ENCODE measurements at places on chromosomes 2 and 18.

- no peak for DNase-seq
Measured at GRCh38 chr2:128379021-128380015, 60.6 kb upstream of the HS6ST1 start.

GRCh38 chr18:3074087-3074486 is 61.1 kb upstream of the LPIN2 start:
- no peak for DNase-seq

DNA sequence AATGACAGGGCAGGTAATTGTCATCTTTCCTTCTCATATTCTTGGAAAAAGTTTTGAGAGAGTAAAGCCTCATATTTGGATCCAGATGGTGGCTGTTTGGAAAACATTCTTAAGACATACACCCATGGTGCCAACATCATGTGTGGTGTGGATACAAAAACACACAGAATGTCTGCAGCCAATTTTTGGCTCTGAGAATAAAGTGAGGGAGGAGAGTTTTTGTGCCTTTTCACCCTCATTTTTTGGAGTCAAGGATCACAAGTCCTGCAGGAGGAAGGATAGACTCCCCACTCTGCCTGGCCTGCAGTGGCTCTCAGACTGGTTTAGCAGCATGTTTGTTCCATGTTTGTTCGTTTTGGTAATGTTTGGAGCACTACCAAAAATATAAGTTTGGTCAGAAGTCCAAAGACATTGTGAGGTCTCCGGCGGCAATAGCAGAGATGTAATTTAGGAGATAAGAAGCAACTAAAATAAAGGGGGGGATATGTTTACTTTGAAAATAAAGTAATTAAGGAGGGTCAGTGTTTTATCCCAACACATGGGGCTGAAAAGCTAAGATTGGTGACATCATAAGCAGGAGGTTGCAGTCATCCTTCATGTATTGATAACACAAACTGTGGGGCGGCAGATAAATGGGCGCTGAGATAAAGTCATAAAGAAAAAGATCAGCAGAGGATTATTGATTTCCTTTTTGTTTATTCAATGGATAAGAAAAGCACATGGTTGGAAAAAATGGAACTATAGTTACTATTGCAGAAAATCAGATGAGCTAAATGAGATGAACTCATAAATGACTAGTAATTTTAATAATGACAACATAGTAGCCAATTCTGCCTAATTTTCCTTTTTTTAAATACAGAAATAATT is 655 bp downstream of the NOSTRIN start:
- DNase-seq, result no peak

DNA sequence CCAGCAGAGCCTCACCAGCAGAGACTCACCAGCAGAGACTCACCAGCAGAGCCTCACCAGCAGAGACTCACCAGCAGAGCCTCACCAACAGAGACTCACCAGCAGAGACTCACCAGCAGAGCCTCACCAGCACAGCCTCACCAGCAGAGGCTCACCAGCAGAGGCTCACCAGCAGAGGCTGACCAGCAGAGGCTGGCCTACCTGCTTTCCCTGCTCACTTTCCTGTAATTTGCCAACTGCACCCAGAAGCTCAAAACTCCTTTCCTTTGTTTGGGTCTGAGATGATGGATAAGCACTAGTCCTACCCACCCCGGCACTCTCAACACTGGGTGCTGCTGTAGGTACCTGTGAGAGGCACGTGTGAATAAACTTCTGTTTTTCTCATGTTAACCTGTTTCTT is 36.4 kb upstream of the PXDN start:
- DNase-seq, result no peak

DNA sequence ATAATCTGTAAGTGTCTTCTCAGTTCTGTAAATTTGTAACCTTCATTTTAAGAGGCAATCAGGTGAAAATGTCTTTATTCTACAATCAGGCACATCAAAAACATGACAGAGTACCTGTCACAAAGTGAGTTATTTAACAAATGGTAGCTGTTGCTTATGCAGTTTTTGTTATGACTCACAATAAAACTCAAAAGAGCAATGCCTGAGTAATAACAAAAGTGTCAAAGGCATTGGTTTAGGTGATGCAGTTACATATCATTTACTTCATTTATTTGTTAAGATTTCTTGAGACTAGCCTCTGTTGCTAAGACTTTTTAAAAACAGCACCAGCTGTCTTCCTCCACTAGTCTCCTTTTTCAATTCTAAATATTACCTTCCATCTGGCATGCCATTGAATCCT is 177.8 kb downstream of the KIAA1328 start:
- DNase-seq, result no peak

- DNase-seq, result no peak
Measured at GRCh38 chr2:205816268-205816667, 134.0 kb downstream of the NRP2 start.

DNA sequence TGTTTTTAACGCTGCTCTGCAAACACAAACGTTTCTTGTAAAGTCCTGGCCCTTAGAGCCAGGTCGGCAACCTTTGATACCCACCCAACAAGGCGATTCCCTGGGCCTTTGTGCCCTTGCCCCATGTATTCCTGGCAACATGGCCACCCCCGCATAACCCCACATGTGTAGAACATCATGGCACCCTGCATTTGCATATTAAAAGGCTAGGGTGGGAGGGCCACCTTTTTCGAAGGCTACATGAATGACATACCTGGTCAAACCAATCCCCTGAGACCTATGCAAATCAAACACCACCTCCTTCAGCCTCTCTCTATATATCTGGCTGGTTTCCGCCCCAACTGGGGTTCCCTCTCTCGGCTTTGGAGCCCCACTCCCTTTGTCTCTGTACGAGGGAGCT is 105.2 kb downstream of the MYO5B start:
- DNase-seq, result no peak

GRCh38 chr2:53220969-53221368 is 546.6 kb upstream of the CHAC2 start:
- no peak for DNase-seq

DNA sequence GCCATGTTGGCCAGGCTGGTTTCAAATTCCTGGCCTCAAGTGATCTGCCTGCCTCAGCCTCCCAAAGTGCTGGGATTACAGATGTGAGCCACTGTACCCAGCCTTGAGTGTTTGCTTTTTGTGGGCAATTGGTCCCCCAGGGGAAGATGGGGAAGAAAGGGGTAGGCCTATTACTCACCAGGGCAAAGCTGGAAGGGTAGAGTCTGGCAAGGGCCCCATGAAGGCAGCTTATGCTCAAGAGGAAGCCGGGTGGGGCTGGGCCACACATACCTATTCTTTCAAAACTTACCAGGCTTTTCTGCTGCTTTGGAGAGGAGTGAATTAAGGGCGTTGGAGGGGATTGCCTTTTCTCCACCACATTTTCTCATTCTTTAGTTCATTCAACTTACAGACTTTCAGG is 24.5 kb upstream of the CD28 start:
- no peak for DNase-seq

GRCh38 chr2:9668687-9669345 is 38.0 kb upstream of the YWHAQ start:
- no peak for DNase-seq

DNA sequence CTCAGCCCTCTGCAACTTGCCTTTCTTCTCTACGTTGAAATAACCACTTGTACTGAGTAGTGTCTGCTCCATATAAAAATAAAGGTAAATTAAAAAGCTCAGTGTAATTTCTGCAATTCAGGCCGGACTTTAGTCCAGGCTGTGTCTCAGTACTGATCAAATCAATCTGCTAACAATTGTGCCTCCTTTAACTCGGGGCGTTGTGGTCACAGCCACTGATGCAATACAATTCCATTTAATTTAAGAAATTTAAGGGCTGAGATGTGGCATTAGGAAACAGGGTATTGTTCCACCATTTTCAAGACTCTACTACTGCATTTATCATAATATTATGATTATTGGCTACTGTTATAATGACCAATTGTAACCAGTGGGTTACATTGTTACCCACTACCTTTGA is 60.0 kb upstream of the NPAS2 start:
- no peak for DNase-seq

DNA sequence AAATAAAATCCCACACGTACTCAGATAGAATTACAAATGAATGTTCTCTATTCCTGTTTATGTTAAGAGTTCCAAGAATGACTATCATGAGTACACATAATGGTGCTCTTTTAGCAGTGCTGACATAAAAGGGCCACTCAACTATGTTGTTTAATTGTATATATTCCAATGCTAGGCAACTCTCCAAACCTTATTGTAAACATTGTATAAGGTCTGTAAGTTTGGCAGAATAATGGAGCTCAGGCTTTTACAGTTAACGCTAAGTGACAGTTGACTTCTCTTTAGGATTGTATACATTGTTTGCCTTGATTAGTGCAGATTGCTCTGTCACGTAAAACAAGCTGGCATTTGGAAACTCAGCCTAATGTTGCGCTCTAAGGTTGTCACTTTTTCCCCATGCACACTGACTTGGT is 20.8 kb downstream of the RBMS1 start:
- DNase-seq, result no peak

DNA sequence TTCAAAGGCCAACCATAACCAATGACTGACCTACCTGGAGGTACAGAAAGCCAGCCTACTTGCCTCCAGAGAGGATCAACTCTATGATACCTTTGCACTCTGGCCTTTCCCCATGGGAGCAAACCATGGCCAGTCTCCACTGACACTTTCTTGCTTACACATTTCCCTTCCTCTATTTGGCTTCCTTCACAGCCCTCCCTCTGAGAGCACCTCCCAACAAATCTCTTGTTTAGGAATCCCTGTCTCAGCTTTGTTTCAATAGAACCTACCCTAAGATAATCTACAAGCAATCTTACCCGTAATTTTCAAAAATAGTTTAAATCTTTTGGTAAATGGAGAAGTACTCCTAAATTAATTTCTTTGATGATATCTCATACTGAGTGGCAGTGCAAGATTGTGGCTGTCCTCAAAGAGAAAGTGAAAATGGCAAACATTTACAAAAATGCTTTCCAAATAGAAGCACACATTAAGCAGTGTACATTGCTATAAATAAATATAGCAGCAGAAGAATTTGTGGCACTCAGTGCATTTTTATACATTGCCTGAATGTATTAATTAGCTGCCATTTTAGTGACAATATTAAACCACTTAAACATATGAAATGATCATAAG is 140.6 kb downstream of the CCDC148 start:
- no peak for DNase-seq

- no peak for DNase-seq
Measured at GRCh38 chr2:225766431-225766830, 366.9 kb downstream of the NYAP2 start.
